ENCODE measurements at places on chromosomes 12 and 14.

- no peak for DNase-seq
Measured at GRCh38 chr12:54141431-54142113, 47.2 kb downstream of the SMUG1 start.

DNA sequence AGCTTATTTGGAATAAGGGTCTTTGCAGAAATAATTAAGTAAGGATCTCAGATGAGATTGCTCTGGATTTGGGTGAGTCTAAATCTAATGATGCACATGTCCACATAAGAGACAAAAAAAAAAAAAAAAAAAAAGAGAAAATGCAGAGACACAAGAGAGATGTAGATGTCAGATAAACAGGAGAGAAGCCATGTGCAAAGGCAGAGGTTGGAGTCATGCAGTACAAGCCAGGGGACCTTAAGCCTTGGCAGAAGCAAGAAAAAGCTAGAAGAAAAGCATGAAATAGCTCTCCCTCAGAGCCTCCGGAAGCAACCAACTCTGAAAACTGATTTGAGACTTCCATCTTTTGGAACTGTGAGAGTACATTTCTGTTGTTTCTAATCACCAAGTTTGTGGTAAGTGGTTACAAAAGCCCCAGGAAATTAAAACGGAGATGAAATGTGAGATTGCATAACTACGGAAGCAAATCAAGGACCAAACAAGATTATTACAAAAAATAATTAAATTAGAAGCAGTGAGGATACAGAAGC, 1304.0 kb upstream of the SEL1L start:
- no peak for DNase-seq

DNA sequence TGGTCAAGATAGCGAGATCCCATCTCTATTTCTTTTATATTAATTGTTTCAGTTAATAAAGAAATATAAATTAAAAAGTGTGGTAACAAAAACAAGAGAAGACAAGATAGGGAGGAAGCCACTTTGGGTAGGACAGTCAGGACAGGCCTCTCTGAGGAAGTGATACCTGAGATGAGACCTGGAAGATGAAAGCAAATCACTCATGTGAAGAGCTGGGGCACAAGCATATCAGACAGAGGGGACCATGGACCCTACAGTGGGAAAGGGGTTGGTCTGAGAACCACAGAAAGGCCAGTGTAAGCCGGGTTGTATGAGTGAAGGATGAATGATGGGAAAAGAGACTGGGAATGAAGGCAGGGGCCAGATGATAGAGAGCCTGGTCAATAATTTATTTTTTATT, 1.8 kb upstream of the MED6 start:
- no peak for DNase-seq

- DNase-seq, result no peak
Measured at GRCh38 chr12:58081488-58081887, 140.1 kb downstream of the ATP23 start.
